ENCODE measurements at places on chromosomes 5 and 9.

DNA sequence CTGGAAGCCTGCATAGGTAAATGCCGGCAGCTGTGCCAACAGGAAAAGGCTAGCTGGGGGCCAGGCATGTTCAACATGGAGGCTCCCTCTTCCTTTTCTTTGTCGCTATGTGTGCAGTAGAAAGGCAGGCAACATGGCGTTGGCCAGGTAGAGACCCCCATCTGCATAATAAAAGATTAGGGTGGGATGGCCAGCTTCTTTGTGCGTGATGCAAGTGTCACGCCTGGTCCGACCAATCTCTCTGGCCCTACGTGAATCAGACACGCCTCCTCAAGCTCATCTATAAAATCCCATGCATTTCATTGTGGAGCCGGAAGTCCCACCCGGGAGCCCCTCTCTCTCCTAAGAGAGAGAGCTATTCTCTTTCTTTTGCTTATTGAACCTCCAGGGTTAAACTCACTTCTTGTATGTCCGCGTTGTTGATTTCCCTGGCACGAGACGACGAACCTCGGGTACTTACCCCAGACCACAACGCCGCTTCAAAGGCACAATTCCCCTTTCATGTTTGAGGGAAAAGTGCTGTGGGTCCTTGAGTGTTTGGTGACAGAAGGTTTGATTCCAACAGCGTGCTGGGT is 25.0 kb upstream of the C5orf47 start:
- peak; percentile 36 for DNase-seq

DNA sequence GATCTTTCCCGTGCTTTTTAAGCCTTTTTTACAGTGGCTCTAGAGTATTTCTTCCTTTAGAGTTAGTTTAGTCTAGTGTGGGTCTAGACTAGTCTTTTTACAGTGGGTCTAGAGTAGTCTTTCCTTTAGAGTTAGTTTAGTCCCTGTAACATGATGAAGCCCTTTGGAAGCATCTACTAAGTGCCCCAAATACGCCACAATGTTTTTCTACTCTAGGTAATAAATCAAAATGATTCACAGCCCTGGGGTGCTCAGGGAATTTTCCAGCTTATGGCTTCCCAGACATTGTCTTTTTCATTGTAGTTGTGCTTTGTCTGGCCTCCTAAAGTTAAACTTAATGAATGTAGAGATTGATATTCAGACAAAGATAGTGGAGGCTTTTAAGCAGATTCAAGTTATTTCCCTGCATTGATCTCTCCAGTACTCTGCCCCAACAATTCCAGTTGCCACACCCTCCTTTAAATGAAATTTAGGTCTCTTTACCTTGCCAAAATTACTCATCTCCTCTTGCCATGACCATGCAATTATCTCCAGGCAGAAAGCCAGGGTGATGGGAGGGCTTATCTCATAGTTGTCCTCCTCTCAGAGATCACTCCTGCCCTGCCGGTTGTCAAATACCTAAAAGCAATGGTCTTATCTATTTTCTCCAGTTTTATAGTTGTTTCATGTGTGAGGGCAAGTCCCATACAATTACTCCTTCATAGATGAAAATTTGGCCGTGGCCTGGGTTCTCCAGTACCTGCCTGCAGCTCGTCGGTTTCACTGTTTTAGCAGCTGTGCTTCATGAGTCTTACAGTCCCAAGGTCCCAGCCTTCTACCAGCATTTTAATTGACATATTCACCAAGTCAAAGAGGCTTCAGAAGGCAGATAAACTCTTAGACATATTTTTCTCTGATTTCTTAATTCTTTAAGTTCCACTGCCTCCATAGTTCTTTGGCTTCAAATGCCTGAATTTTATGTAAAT is 794.0 kb upstream of the COX7C start:
- DNase-seq = no peak

DNA sequence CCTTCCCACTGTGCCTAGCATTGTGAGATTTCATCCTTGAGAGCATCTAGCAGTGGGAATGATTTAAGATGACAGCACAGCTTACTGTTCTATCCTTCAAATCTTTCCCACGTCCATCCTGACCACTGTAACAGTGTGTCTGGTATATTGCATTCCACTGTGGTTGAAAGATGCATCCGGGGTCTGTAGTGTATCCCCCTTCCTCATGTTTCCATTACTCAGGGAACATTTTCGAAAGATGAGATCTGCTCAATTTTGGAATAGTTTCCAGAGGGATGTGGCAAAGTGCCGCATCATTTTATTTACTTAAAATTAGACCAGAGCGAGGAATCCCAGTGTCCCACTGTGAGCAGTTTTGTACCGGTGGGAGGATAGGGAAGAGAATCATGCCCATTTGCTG is 407.1 kb upstream of the PAPPA start:
- DNase-seq = no peak

DNA sequence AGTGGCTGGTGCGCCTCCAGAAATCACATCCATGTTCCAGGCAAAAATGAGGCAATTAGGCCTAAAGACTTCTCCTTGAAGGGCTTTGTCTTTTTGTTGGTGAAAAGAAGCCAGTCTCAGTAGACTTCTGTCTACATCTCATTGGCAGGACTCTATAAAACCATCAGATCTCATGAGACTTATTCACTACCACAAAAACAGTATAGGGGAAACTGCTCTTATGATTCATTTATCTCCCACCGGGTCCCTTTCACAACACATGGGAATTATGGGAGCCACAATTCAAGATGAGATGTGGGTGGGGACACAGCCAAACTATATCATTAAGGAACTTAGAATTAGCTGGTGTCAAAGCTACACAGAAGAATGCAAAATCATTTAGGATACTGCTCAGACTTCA is 77.7 kb upstream of the SNX2 start:
- DNase-seq = no peak

DNA sequence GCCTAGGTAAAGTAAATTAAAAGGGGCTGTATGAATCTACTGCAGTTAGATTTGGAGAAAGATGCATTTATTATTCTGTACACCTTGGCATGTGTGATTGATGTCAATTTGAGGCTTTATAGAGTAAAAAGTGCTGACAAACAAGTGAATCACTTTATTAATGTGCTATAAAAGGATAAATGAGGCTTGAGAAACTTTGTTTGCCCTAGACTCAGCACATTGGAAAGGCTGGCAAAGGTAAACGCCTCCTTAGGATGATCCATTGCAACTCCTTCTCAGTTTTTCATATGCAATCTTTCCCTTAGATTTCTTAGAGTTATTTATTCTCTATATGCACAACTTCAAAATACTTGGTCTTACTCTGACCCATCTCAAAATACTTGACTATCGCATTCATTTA is 369.0 kb downstream of the HINT1 start:
- no peak for DNase-seq
